ENCODE measurements at places on chromosomes 3 and 15. TPM values are rescaled to one million over a fixed set of nuclear protein-coding genes. Genes with fewer than 3 reads are reported as not detected.
A peak's percentile ranks its signal among the peaks of the same experiment; 100 is the strongest.

The HHATL gene
- not detected for total RNA-seq

The ENTPD3 gene
- total RNA-seq: 0.36 TPM

GRCh38 chr15:63194302-63194701, 4.9 kb downstream of the RAB8B start:
- no peak for DNase-seq

- peak; percentile 78 for DNase-seq
Observed at GRCh38 chr15:100764778-100765466, 114.7 kb upstream of the ALDH1A3 start.

DNA sequence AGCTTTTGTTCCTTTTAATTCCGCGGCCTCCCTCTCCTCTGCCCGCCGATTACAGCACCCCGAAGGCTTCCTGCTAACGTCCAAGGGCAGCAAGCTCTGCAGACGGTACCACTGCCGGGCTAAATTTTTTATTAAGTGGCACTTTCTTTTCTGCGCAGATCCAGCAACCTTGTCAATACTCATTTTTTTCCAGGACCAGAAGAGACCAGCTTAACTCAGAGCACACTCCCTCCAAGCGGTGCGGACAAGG, 542 bp upstream of the MEIS2 start:
- no peak for DNase-seq

DNA sequence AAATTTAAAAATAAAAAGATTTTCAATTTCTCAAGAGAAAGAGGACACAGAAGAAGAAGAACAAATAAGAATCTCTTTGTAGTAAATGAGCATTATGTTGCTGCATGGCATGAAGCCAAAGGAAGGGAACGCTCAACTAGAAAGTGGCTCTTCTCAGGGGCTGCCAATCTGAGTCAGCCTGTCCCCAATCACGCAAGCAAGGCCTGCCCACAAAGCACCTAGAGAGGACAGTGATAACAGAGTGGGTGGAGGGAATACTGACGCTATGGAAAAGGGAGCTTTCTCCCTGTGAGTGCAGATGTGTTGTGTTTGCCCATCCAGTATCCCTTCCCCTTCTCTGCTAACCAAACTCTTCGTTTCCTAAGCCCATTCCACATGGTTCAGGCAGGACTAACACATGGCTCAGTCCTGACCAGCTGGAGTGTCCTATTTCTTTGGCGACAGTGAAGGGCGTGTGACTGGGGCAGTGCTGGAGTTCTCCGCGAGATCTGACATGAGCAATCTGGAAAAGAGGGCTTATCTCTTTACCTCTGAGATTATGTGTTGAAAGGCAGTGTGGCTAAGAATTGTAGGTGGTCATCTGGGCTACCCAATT, 14.2 kb downstream of the FBN1 start:
- peak; percentile 66 for DNase-seq

Measured in fibroblast of the aortic adventitia (primary cell).